ENCODE measurements at places on chromosomes 3 and 15. TPM values are rescaled to one million over a fixed set of nuclear protein-coding genes. Genes with fewer than 3 reads are reported as not detected.

DNA sequence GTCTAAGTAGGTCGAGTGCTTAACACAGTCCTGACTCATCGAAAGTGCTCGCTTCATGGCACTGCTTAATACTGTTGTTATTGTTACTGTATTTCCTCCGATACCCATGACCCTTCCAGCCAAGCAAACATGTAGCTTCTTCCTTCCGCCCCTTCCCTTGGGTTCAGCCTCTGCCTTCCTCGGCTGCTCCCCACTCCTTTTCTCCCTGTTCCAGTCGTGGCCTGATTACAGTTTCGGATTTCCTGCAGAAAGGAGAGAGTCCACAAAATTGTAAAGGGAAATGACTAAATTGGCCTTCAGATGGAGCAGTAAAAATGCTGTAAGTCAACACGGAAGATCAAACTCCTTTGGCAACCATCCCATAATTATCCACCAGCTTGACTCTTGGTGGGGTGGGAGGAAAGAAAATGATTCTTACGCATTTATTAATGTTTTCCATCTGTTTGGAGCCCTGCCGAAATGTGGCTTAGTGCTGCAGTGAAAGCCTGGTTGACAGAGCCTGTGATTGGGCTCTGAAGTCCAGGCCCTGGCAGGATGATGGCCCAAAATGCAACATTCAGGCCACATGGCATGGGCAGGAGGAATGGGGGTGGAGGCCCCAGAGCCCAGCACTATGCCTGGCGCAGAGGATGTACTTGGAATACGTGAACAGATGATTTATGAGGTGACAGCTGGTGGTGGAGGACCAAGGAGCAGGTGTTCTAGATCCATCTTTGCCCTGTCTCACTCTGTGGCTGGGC is 37.6 kb downstream of the FAM3D start:
- no peak for DNase-seq

DNA sequence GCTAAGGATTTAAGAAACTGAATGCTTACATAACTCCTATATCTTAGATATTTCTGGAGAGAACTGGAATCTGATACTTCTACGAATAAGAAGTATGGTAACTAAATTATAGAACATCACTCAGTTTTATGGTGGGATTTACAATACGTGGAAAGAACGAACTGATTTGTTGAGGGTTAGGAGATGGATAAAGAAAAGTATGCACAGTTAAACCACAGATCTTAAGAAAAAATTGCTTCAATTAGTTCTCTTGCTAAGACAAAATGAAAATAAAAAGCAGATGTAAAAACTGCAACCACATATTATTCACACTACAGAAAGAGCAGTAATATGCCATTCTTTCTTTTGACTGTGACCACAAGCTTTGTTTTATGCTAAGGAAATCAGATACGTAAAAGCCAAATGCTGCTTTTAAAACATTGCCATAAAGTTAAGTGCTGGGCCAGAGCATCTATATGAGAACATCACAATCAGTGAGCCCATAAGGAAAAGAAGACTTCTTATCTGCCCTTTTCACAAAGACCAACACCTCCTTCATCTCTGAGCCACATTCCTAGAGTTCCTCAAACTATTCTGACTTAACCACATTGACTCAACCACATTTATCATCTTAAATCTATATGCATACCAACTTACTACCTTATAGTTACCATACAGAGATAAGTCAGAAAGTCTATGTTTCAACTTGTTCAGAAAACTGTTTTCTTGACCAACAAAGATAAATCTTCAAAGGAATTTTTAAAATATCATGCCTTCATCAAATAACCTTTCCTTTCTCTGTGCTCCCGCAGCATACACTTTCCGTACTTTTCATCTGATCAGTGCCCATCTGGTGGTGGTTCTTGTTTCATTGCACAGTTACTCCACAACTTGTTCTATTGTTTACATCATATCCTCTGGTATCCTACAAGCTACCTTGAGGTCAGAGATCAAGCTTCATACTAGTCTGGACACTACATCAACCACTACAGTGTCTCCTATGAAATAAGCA is 61.7 kb downstream of the FSIP1 start:
- no peak for DNase-seq

DNA sequence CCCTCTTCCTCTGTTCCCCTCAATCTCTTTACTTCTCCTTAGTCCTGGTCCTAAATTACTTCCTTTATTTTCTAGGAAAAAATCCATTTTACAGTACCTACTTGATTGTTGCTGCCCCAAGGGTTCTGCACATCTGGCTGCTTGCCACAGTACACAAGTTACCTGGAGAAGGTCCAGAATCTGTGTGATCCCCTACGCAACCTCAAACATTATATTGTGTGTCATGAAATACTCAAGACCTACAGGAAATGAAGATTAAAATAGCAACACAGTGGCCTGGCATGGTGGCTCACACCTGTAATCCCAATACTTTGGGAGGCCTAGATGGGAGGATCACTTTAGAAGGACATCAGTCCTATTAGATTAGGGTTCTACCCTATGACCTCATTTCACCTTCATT is 48.7 kb downstream of the PRKAR2A start:
- peak; percentile 72 for DNase-seq

- DNase-seq, result peak; percentile 35
These were observed 67.0 kb downstream of the PEAK1 start for GRCh38 chr15:77352887-77353286.

- DNase-seq, result no peak
These were observed 4.1 kb downstream of the MYL3 start for GRCh38 chr3:46859001-46859710.

- DNase-seq, result no peak
These were observed 565.5 kb downstream of the PDCD6IP start for GRCh38 chr3:34363881-34364280.

GRCh38 chr15:89018207-89018606 is 70.0 kb upstream of the ABHD2 start:
- peak; percentile 62 for DNase-seq

DNA sequence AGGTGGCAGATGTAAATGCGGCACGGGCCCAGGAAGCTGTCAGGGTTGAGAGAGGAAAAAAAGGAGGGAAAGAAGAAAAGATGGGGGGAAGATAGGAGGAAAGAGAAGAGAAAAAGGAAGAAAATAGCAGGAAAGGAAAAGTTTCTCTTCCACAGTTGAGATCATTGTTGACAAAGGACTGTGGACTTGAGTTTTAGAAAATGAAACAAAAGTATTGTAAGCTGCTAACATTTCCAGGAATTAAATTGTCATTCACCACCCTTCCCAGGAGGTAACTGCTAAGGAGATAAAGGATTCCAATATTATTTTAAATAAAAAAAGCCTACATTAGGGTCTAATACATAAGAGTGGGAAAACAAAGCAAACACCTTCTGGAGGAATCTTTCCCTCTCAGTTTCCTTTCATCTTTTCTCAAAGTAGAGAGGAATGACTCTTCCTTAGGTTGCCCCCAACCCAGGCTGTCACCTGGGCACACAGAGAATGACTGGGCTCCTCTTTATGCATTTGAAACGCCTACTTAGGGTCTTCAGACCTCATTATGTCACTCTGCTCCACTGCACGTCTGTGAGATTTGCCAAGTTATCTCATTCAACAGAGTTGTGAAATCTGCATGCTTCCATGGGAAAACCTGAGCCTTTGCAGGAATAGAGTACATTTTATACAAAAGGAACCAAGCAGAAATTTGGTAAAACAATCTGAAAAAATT is 194.0 kb downstream of the TNIK start:
- no peak for DNase-seq

GRCh38 chr3:72461787-72462186 is 386.5 kb downstream of the SHQ1 start:
- peak; percentile 38 for DNase-seq

DNA sequence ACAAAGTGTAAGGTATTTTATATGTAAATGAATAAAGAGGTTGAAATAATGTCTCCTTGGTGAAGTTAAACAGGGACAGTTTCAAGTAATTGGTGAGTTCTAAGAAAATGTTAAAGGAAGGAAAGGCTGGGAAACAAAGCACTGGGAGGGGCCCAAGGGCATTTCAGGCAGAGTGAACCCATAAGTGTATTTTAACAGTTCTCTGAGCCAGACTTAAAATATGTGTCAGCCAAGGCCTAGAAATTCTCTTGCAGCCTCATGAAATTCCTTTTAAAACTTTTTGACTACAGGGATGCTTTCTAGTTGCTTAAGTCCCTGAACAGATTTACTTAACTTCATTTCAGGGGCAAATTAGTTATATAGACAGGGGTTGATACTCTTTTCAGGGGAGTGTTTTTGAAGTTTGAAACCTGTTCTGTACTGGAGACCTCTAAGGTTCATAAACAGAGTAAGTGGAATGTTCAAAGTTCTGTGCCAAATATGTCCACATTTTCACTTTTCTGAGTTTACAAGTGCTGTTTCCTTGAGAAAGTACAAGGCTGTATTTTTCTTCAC is 77.6 kb downstream of the GALK2 start:
- peak; percentile 17 for DNase-seq

GRCh38 chr3:47741925-47742324 is 39.8 kb downstream of the SMARCC1 start:
- DNase-seq, result no peak

GRCh38 chr3:56826831-56827722 is 25.3 kb upstream of the ARHGEF3 start:
- no peak for DNase-seq

DNA sequence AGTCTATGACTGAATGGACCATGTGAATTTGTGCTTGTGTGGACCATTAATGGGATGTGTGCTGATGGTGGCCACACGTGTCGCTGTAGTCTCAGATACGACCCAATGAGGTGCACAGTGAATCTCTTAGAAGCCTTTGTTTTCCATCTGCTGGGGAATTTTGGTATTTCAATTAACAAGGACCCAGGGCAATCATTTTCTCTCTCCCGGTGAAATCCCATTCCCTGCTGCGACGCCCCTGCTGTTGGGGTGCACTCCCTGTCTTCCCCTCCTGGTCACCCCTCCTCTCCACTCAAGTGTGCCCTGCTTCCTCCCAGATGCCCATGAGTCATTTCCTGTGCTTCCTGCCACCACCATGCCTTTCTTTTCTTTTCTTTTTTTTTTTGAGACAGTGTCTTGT is 32.7 kb downstream of the EBLN2 start:
- no peak for DNase-seq

- DNase-seq, result no peak
These were observed 76.6 kb downstream of the ETV5 start for GRCh38 chr3:186032321-186032720.

DNA sequence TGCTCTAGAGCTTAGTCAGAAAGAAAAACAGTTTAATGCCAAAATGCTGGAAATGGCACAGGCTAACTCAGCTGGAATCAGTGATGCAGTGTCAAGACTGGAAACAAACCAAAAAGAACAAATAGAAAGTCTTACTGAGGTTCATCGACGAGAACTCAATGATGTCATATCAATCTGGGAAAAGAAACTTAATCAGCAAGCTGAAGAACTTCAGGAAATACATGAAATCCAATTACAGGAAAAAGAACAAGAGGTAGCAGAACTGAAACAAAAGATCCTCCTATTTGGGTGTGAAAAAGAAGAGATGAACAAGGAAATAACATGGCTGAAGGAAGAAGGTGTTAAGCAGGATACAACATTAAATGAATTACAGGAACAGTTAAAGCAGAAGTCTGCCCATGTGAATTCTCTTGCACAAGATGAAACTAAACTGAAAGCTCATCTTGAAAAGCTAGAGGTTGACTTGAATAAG is 150.5 kb upstream of the LRRFIP2 start:
- no peak for DNase-seq

CADPS gene
- 2.7 TPM for total RNA-seq

GOLGA6A gene
- total RNA-seq, result not detected

IGDCC3 gene
- not detected for total RNA-seq

ZNF501 gene
- not detected for total RNA-seq

ARPP21 gene
- total RNA-seq, result not detected

PLIN1 gene
- 3.8 TPM for total RNA-seq

SLC6A11 gene
- not detected for total RNA-seq

KCNH8 gene
- total RNA-seq, result 0.29 TPM

CEMIP gene
- 2.6 TPM for total RNA-seq

SHF gene
- 9.4 TPM for total RNA-seq

GOLGA8G gene
- not detected for total RNA-seq
